Stimulated activated naive CD8-positive, alpha-beta T cell treated with anti-CD3 and anti-CD28 coated beads, Interleukin-15, Interleukin-2, amounts not matched to agents 100 U/mL and 50 U/mL, for 24 hours (primary cell): ENCODE measurements at places on chromosomes 2 and 18.

DNA sequence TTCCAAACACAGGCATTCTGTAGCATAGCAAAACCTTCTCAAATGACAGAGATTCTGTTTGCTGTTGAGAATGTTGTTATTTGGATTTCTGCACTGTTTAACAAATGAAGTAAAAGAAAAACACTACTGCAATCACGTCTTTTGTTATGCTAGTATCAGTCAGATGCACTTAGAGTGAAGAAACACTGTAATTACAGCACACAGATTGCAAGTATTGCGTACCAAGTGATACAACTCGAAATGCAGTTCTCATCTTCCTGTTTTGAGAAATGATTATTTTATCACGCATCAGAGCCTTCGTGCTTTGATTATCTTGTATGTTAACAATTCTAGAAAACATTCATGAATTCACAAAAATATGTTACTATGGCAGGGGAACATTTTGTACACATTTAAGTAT lies 41.8 kb upstream of the KLF11 start:
- DNase-seq, result no peak

DNA sequence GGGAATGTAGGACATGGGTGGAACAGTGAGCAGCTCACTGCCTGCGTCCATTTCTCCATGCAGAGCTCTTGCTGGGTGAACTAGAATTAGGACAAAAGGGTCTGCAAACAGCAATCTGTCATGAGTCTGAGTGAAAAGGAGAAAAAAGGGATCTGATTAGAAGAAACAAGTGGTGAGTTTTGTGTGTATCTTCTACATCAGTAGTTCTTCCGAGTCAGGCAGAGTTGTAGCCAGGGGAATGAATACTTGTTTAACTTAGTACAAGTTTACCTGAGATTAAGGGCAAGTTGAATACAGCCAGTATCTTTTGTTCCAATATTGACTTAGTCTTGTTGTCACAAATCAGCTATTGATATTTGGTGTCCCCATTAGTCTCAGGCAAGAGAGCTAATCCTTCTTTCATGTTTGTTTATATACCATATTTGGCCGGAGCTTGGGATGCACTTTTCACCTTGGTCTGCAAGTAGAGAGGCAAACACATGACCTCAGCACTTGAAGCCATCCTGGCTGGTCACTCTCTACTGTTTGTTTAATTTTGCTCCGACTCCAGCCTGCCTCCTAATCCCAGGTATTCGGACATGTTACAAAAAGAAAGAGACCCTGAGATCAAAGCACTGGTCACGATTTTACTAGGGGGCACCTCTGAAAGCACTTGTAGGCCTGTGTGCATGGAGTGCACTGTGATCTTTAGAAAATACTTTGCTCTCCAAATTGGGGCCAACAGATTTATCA lies 211.0 kb upstream of the NT5C1B start:
- DNase-seq, result no peak

DNA sequence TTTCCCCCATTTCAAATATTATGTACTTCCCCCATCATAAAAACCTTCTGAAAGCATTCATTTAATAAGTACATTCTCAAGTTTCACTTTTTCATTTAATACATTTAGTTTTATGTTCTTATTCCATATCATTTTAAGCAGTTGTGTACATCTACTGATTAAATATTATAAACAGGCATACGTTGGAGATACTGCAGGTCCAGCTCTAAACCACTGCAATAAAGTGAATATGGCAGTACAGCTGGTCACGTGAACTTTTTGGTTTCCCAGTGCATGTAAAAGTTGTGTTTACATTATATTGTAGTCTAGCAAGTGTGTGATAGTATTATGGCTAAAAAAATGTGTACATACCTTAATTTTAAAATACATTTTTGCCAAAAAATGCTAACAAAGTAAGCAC lies 48.7 kb downstream of the TET3 start:
- no peak for DNase-seq

DNA sequence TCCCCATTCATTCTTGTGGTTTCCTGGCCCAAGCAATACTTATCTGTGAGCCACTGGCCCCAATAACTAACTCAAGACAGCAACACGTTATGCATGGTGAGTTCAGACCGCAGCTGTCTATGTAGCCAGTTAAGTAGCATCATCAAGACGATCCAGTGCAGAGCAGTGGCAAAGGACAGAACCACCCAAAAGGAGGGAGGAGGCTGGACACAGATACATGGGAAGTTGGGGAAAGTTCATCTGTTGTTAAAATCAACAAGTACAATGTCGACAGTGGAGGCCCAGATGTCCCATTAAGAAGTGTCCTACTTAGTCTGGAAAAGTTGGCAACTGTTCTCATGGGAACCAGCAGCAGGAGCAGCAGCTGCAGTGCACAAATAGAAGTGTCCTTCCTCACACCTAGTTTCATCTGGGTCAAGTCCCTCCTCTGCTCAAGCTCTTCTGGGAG lies 106.9 kb upstream of the THOC1 start:
- no peak for DNase-seq

DNA sequence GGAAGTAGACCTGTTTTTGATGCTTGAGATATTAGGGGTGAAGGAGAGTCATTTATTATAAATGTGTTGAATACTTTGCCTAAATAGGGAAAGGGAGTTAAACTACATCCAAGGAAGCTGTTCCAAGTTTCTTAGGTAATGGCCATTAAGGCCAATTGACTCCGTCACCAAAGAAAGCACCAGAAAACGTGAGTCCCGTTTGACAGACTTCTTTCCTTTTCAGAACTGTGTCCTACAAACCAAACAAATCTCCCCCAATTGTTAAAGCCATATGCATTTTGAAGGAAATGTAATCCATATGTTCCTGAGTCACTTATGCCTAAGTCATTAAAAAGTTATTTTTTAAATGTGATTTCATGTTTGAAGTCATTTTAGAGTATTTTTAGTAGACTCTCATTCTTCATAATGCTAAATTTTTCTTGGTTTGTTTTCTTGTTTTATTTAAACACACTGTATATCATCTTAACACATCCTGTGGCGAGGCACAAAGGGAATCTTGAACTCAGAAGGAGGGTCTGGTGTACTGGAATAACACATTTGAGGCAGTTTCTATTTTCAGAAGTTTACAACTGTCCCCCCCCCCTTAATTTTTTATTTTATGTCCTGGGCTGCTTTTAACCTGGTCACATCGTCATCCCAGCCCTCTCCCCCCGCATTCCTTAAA lies 133.7 kb downstream of the RHBDD1 start:
- DNase-seq, result no peak

DNA sequence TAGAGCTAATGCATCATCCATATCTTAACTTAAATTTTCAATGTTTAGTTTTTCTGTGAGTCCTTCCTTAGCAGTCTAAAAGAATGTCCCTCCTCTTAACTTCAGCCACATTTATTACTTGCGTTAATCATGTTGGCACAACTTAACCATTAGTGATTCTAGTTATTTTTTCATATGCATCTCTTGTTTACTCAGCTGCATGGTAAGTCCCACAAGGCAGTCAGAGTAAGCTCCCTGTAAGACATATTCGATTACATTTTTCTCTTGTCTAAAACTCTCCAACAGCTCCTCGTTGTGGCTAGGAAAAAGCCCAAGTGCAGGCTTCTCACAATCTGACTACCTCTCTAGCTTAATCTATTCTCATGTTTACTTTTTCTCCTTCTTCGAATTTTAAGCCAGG lies 2045.3 kb upstream of the PIK3C3 start:
- no peak for DNase-seq

DNA sequence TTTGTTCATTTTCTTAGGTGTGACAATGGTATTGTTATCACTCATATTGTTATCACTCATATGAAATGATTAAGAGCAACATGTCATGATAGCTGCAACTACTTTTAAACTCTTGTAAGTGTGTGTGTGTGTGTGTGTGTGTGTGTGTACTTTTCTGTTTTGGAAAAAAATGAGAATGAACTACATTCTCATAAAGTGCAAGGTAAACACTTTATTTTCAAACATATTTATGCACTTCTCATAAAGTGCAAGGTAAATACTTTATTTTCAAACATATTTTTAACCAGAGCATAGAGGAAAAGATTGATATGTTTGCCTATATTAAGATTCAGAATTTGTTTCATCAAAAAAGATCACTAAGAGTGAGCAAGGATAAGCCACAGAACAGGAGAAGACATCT lies 99.8 kb downstream of the TEX51 start:
- no peak for DNase-seq

- no peak for DNase-seq
Measured at GRCh38 chr2:30359644-30360167, 87.3 kb upstream of the LCLAT1 start.

DNA sequence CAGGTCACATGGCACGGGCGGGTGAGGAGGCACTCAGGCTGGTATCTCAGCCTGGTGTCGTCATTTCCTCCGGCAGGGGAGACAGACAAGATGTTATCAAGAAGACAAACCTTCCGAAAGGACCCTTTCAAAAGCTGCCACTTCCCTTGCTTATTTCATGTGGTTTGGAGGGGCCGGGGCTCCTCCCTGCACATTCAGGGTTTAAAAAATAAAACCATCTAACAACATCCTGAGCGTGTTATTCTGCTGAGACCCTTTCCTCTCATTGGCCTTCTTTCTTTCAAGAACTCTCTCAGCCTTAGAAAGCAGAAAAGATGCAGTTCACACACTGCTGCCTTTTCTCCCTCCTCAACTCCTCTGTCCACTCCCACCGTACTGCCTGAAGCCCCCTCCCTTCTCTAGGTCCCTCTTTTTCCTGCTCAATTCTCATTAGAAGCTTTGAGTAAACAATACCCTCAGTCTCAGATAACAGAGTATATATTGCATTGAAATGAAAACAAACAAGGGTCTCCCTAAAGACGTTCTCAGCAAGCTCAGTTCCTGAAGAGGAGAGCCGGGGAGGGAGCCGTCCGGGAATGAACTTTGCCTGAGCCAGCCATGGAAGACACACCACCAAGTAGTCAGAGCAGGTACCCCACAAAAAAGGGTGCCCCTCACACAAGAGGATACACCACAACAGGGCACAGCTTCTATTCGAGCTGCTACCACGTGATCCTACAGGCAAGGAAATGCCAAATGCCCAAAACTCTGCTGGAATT lies 9.7 kb downstream of the SMAD7 start:
- DNase-seq, result peak; percentile 80

GRCh38 chr2:32626639-32627221 lies 1.1 kb upstream of the TTC27 start:
- DNase-seq, result no peak

DNA sequence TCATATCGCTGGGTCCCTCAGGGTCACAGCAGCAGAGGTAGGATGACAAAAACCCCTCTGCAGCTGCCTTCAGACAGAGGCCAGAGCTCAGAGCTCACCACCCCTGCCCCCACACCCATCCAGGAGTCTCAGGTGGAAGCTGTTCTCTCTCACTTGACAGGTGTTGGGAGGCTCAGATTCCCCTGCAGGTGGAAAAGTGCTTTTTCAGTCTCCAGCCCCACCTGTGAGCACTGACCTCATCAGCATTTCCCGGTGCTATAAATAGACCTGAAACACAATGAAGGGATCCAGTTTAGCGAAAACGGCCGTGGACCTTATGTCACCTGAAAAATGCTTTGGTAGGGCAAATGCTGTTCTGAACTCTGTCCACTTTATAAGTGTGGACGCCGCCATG lies 254.9 kb downstream of the NDUFA10 start:
- no peak for DNase-seq
